ENCODE measurements at places on chromosomes 3 and 15.

DNA sequence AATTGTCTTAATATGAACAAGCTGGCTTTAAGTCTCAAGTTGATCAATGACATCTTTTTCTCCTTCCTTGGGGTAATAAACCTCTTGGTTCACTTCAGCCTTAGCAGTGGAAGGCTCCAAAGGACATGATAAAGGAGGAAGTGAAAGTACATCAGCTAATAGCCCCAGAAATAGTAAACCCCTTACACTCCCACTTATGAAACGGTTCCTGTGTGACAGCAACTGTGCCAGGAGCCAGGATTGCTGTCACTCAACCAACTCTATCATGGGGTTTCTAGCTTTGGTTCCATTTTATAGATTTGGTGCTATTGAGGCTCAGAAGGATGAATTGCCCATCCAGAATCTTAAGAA, 216.7 kb downstream of the ABHD5 start:
- peaks cover 3% of the 10 kb centered on the region for H3K4me1 ChIP-seq
- no peaks in the 10 kb centered on the region for H3K27me3 ChIP-seq
- H3K27ac ChIP-seq = no peak overlapping the region
- H3K4me3 ChIP-seq = no peak overlapping the region
- DNase-seq = no peak

- H3K27ac ChIP-seq = no peak overlapping the region
- H3K36me3 ChIP-seq = peaks cover 11% of the 10 kb centered on the region
- H3K4me3 ChIP-seq = no peak overlapping the region
- H3K4me1 ChIP-seq = no peaks in the 10 kb centered on the region
- DNase-seq = no peak
- no peaks in the 10 kb centered on the region for H3K27me3 ChIP-seq
Measured at GRCh38 chr3:51709675-51710074, 2.8 kb downstream of the GRM2 start.

DNA sequence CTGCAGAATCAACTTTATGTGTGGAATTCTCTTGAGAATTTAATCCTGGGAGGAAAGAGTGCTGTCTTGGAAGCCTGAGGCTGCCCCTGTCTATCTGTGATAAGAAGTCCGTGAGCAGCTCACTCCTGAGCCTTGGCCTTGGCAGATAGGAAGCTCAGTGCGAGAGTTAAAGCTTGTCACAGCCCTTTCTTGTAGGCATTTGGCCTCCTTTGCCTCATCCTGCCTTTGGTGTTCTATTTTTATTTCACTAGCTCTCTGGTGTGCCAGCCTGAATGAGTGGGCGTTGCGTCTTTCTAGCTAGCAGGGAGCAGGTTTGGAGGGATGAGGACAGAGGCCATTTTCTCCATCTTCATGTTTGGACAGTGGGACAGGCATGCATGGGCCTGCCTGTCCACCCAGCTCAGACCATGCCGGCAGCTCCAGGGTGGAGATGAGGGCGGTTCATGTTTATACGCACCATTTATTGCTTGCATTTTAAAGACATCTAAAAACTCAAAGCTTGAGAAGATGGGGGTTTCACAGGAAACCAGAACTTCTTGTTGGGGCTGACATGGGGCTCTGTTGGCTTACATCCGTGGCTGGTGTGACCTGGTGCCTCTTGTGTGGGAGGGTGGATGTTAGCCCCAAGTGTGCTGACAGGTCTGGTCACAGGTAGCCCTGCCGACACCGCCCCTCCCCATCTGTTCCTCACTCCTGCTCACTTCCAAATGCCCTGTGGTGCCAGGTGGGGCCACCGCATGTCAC, 29.8 kb downstream of the IRAK2 start:
- H3K4me3 ChIP-seq = no peak overlapping the region
- H3K36me3 ChIP-seq = no peaks in the 10 kb centered on the region
- DNase-seq = no peak
- no peaks in the 10 kb centered on the region for H3K27me3 ChIP-seq
- peaks cover 44% of the 10 kb centered on the region for H3K4me1 ChIP-seq

- H3K27ac ChIP-seq = no peak overlapping the region
- no peak for DNase-seq
- no peaks in the 10 kb centered on the region for H3K36me3 ChIP-seq
- H3K4me3 ChIP-seq = no peak overlapping the region
- no peaks in the 10 kb centered on the region for H3K4me1 ChIP-seq
Measured at GRCh38 chr15:69502470-69503045, 49.9 kb downstream of the RPLP1 start.

DNA sequence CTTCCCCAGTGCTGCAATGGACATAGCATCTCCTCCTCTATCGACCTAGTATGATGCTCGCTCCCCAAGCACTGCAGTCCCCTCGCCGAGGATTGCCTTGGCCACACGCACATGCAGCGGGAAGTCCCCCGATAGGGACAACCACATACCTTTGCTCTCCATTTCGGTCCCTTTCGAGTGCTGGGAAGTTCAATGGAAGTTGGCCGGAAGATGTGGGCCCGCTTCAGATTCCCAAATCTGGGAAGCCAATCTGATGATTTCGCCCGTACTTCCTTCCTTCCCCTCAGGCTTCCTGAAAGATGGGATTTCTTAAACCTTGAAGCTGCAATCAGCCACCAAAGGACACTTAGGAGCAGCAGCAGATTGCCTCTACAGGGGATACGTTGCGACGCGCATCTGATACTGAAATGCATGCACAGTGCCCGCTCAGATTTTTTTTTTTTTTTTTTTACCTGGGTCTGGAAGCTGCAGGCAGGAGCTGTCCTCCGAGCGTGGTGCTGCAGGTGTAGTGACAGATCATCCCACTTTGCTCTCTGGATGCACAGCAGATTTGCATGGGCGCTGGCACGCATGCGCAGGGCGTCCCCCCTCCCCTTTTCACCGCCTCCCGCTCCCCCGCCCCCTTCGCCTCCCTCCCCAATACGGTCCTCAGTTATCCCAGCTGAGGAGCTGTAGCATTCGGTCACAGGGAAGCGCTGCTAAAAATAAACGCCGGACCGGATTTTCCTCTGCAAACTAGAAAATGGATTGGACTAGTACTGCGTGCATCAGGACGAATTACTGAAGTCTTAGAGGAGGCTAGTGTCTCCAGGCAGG, at the start of gene FGF12:
FGF12 (minus strand) TSS at position 510 of the 816 bp plus-strand sequence.
- H3K36me3 ChIP-seq = no peaks in the 10 kb centered on the region
- DNase-seq = peak; percentile 90
- peak within 1 kb of the TSS; percentile 61 for H3K4me3 ChIP-seq
- no peaks in the 10 kb centered on the region for H3K27me3 ChIP-seq

GRCh38 chr3:130925628-130926027, 31.7 kb downstream of the ATP2C1 start:
- DNase-seq = no peak
- peaks cover 3% of the 10 kb centered on the region for H3K4me1 ChIP-seq
- H3K36me3 ChIP-seq = peaks cover 3% of the 10 kb centered on the region
- no peak overlapping the region for H3K4me3 ChIP-seq
- H3K27ac ChIP-seq = no peak overlapping the region

DNA sequence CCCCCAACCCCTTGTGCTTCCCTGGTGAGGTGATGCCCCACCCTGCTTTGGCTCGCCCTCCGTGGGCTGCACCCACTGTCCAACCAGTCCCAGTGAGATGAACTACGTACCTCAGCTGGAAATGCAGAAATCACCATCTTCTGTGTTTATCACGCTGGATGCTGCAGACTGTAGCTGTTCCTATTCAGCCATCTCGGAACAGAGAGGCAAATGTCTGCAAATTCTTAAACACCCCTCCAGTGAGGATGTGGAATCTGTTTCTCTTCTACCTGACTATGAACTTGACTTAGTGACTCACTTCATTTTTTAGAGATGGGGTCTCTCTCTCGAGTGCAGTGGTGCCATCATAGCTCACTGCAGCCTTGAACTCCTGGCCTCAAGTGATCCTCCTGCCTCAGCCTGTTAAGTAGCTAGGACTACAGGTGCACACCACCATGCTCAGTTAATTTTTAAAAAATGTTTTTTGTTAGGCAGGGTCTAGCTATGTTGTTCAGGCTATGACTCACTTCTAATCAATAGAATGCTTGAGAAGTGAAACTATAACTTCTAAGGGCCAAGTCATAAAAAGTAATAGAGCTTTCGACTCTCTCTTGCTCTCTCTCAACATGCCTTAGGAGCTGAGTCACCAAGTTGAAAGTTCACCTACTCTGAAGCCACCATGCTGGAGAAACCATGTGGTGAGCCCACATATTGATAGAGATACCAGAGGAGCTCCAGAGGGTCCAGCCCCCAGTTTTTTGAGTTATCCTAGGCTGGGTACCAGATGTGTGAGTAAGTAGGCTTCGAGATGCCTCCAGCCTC, 11.5 kb upstream of the PARP14 start:
- no peaks in the 10 kb centered on the region for H3K4me1 ChIP-seq
- no peak overlapping the region for H3K4me3 ChIP-seq
- H3K36me3 ChIP-seq = no peaks in the 10 kb centered on the region
- H3K27ac ChIP-seq = no peak overlapping the region
- no peaks in the 10 kb centered on the region for H3K27me3 ChIP-seq

DNA sequence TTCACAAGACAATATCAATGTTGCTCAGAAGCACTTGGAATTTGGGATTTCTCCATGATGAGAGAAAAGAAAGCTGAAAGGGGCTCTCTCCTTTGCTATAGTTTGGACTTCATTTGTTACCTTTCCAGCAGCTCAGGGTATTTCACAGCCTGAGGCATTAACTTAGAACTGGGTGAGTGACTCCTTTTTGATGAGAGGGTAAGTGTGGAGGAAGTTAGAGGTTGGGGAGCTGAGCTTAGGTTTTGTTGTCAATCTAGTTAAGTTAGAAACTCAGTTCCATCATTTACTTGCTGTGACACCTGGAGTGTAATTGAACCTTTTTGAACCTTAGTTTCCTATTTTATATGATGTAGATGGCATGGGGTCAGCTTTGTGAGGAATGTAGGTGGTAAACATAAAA, 359.1 kb downstream of the PDCD6IP start:
- H3K4me3 ChIP-seq = no peak overlapping the region
- H3K27ac ChIP-seq = no peak overlapping the region

GRCh38 chr15:96409215-96410138, 79.0 kb downstream of the NR2F2 start:
- H3K4me1 ChIP-seq = peaks cover 16% of the 10 kb centered on the region
- H3K36me3 ChIP-seq = no peaks in the 10 kb centered on the region
- H3K4me3 ChIP-seq = peak overlapping the region; percentile 27
- no peak for DNase-seq
- no peak overlapping the region for H3K27ac ChIP-seq

GRCh38 chr15:94671858-94672532, 440.6 kb downstream of the MCTP2 start:
- no peaks in the 10 kb centered on the region for H3K36me3 ChIP-seq
- no peaks in the 10 kb centered on the region for H3K4me1 ChIP-seq
- no peaks in the 10 kb centered on the region for H3K27me3 ChIP-seq
- no peak overlapping the region for H3K4me3 ChIP-seq
- H3K27ac ChIP-seq = peak overlapping the region; percentile 50
- DNase-seq = no peak

Measured in heart left ventricle (tissue), 16 donors.